ENCODE measurements at places on chromosomes 6 and 20.

DNA sequence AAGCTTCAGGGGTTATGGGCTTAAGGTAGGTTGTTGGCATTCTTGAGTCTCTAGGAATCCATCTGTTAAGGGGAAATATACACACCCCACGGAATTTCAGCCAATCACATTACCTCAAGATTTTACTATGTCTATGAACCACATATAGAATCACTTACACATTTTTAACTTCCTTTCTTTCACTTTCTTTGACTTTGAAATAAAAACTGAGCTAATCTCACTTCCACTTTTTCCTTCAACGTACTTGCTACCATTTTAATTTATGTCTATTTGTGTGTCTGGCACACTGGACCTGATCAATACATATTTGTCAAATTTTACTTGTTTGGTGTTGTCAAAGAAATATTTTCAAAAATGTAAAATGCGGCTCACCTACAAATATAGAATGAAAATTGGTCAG is 545.4 kb upstream of the JAG1 start:
- DNase-seq: no peak

GRCh38 chr20:49637046-49637637 is 69.2 kb upstream of the PTGIS start:
- DNase-seq: no peak

DNA sequence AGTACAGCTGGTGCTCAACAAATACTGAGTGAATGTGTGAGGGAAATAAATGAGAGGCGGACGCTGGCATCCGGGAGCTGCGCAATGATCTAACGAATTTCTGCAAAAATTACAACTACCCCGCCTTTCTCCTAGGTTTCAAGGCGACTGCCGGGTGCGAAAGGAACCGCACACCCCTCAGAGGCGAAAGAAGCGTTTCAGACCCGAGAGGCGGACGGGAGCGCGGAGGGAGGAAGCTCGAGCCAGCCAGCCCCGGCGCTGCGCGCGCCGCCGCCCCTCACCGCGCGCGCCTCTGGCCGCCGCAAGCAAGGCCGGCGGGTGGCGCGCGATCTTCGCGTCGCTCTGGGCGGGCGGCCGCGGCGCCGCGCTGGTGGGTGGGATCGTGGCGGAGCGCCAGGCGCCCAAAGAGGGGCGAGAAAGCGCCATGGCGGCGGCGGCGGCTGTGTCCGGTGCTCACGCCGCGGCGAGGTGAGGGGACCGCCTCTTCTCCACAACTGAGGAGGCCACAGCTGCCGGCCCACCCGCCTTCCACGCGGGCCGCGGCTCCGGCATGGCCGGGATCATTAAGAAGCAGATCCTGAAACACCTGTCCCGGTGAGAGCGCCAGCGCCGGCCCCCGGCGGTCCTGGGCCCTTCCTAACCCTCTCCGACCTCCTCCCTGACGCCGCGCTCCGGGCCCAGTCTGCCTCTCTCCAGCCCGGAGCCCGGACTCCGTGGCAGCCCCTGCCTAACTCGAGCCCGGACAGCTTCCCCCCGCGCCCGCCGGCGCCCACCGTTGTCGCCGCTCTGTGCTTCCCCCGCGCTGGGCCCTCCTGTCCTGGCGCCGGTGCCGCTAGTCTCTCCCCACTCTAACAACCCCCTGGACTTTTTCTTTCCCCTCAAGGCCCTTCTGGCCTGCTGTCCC is at the start of gene BLTP3A:
TSS of gene BLTP3A (plus strand) at position 383 of the 904 bp plus-strand sequence. CDS start at position 551, 168 bp downstream.
- peak; percentile 52 for DNase-seq

GRCh38 chr6:169183233-169183632 is 70.4 kb downstream of the THBS2 start:
- no peak for DNase-seq

DNA sequence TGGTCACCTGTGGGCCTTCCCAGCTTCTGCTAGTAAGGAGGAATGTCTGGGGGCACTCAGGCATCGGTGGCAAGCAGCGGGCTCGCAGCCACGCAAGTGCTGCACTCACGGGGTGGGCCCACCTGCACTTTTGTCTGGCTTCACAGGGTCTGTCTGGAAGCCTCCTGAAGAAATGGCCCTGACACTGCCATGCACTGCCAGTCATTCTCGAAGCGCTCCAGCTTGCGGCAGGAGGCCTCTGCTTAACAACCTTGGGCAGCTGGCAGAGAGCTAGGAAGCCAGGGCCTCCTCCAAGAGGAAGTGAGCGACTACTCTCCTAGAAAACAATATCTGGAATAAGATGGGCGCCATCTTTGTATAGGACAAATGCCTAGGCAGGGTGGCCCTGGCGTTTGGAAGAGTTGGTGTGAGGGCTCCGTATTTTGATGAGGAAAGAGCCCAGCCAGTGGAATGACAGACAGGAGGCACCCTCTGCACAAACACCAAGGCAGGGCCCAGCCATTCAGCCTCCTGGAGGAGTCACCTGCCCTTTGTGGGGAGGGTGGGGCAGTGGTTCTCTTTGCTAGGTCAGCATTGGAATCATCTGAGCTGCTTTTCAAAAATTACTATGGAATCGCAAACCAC is 113.9 kb downstream of the SYNDIG1 start:
- no peak for DNase-seq

- no peak for DNase-seq
Observed at GRCh38 chr6:2900221-2900807, 2.8 kb downstream of the SERPINB9 start.

GRCh38 chr20:62215991-62216635 is 4.0 kb downstream of the HRH3 start:
- DNase-seq: no peak

- no peak for DNase-seq
Observed at GRCh38 chr20:35515949-35516645, 13.4 kb downstream of the C20orf173 start.

- no peak for DNase-seq
Observed at GRCh38 chr20:60274717-60275116, 316.5 kb downstream of the CDH26 start.

- DNase-seq: no peak
Observed at GRCh38 chr6:153963352-153963751, 75.7 kb upstream of the OPRM1 start.

- DNase-seq: no peak
Observed at GRCh38 chr6:159002432-159003155, 2.6 kb upstream of the RSPH3 start.

GRCh38 chr6:136550330-136551071 is at the start of gene MAP7:
Gene MAP7 (minus strand): TSS chr6:136550422. CDS start chr6:136550408, 14 bp downstream.
- DNase-seq: peak; percentile 36

Data from stimulated activated CD4-positive, alpha-beta T cell treated with anti-CD3 and anti-CD28 coated beads, Interleukin-1b, Interleukin-23, amount 100 ng/mL, for 1 hour (primary cell).